ENCODE measurements at places on chromosomes 13 and 19.

GRCh38 chr13:31166591-31166990 lies 4.9 kb upstream of the HSPH1 start:
- DNase-seq: no peak

GRCh38 chr19:38383184-38383583 lies 4.7 kb downstream of the GGN start:
- no peak for DNase-seq

GRCh38 chr19:7215176-7215575 lies 79.0 kb downstream of the INSR start:
- no peak for DNase-seq

GRCh38 chr19:4157164-4157563 lies 3.7 kb downstream of the CREB3L3 start:
- no peak for DNase-seq

- no peak for DNase-seq
Measured at GRCh38 chr13:109243311-109243951, 543.0 kb downstream of the IRS2 start.

- DNase-seq: no peak
Measured at GRCh38 chr19:46294494-46294893, 2.3 kb upstream of the HIF3A start.

DNA sequence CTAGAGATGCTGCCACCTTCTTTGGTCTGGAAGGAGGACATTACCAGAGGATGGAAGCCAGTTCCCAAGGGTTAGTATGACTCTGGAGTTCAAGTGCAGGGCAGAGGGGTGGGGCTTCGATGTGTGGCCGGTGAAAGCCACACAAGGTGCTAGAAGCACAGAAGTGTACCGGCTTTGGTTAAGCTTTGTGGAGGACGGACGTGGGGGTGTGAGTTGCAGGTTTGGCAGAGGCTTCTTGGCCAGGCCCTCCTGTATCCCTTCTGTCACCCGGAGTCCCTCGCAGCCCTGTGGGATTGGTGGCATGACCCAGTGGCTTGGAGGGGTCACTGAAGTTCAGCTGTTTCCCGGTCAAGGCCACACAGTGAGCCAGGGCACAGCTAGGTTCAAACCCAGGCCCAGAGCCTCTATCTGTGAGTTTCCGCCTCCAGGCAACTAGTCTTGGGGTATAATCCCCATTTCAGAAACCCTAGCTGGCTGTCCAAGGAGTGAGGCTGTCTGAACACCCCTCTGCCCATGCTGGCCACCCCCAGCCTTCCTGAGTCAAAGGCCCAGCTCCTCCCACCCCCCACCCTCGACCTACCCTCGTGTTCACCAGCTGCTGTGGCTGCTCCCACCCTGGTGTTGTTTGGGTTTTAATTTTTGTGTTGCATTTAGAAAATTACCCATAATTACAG lies 4.6 kb upstream of the SSBP4 start:
- DNase-seq: no peak

DNA sequence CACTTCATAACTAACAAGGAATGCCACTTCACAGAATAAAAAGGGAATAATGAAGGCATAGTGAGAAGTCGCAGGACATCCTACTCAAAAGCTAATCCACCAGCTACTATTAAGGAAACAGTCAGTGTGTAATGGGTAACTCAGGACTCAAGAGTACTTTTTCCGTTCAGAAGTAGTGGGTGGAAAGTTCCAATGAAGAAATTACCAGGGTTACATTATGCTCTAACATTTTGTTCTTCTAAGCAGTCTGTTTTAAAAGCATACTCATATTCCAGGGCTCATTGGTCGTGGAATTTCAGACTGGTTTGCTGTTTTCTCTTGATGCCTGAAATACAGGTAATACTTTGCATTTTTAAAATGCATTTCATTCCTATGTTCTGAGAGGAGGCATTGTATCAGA lies 222.4 kb upstream of the IRS2 start:
- no peak for DNase-seq

DNA sequence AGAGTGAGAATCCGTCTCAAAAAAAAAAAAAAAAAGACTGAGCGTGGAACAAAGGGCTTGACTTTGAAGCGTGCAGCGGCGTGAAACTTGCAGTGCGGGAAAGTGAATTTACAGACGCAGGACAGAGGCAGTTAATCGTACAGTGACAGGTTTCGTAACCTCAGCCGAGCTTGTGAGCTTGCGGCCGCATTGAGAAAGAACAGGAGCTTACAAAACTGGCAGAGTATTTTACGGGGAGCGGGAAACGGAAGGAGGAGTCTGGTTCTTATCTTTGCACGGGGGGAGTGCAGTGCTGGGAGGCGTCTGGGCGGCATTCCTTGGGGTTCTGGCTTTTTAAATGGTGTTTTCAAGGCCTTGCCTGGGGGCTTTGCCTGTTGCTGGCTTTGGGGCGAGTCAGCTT lies 6.0 kb upstream of the BSG start:
- DNase-seq: peak; percentile 79

DNA sequence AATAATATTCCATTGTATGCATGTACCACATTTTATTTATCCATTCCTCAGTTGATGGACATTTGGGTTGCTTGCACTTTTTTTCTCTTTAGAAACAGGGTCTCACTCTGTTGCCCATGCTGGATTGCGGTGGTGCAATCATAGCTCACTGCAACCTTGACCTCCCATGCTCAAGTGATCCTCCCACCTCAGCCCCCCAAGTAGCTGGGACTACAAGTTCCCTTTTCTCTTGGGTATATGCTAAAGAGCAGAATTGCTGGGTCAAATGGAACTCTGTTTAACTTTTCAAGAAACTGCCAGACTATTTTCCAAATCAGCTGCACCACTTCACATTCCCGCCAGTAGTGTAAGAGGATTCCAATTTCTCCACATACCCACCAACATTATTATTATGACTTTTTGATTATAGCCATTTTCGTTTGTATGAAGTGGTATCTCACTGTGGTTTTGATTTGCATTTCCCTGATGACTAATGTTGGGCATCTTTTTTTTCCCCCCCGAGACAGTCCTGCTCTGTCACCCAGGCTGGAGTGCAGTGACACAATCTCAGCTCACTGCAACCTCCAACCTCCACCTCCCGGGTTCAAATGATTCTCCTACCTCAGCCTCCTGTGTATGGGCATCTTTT lies 7.6 kb upstream of the IPO5 start:
- no peak for DNase-seq

Measured in mucosa of gallbladder (tissue), 1 donor.